ENCODE measurements at places on chromosomes 2 and 18.

- DNase-seq, result no peak
These were observed 276.2 kb downstream of the RNF144A start for GRCh38 chr2:7193457-7193856.

DNA sequence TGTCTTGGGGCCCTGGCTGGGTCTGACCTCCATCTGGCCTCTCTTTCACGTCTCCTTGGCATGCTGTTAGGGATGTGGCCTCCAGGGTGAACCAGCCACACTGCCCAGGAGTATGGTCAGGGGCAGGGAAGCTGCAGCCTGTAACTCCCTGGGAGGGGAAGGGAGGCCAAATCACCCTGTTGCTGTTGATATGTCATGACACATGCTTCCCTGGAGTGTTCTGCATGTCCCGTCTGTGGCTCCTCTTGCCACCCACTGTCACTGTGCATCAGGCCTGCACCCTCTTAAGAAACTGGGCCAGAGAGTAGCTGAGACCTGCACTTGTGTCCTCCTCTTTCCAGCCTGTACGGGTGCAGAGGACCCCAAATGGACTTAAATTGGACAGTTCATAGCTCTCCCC, 221.3 kb downstream of the FHOD3 start:
- no peak for DNase-seq

DNA sequence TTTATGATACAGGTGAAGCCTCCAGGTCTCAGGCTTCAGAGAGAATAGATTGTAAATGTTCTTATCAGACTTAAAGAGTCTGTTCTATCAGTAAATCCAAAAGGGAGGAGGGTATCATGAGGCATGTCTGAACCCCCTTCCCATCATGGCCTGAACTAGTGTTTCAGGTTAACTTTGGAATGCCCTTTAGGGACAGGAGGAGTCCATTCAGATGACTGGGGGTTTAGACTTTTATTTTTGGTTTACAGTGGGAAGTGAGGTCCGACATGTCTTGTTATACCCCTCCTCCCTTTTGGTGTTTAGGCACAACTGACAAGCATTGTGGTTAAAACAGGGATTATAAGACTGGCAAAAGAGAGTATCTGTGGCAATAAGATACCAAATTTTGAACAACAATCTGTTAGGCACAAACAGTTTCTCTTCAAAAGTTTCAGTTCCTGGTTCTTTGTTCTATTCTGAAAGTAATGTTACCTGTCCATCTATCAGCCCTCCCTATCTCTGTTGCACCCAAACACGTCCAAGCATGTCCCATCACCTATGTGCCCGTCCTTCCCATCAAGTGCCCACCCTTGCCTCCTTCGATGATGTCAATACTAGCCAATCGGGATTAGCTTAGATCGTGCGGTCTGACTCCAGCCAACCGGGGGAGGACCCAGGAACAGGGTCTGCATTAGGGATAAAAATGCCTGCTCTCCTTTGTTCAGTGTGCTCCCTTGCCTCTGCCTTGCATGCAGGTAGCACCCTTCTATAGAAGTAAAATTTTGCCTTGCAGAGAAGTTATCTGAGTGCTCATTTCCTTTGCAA, 16.4 kb downstream of the TCF23 start:
- no peak for DNase-seq

GRCh38 chr18:60560071-60560470, 187.5 kb upstream of the MC4R start:
- DNase-seq, result no peak

DNA sequence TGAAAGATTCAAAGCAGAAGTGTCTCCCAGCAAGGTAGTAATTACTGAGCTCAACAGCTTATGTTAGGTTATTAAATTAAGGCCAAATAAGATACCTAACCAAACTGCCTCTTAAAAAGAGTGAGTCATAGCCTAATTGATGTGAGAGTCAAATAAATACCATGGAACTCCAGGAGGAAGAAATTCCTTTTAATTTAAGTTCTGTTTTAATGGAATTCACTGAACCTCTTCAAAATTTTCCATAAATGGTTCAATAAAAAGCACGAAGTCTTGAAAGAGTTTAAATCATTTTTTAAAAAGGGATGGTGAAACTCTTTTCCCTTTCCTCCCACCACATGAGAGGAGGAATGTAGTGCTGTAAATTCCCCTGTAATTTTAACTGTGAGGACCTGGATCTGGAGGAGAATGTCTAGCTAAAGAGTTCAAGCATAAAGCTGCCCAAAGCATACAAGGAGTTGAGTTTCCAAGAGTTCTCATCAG, 180.8 kb upstream of the MMADHC start:
- peak; percentile 23 for DNase-seq
